Activated T-helper 2 cell treated with anti-CD3 and anti-CD28 coated beads, Interferon-gamma antibody, Interleukin-2, Interleukin-4, amounts not matched to agents 10 μg/mL and 5 μg/mL and 100 μg/mL, durations not matched to agents 14 hours and 24 hours and 36 hours (primary cell): ENCODE measurements at places on chromosomes 13 and 19.
A peak's percentile ranks its signal among the peaks of the same experiment; 100 is the strongest.

DNA sequence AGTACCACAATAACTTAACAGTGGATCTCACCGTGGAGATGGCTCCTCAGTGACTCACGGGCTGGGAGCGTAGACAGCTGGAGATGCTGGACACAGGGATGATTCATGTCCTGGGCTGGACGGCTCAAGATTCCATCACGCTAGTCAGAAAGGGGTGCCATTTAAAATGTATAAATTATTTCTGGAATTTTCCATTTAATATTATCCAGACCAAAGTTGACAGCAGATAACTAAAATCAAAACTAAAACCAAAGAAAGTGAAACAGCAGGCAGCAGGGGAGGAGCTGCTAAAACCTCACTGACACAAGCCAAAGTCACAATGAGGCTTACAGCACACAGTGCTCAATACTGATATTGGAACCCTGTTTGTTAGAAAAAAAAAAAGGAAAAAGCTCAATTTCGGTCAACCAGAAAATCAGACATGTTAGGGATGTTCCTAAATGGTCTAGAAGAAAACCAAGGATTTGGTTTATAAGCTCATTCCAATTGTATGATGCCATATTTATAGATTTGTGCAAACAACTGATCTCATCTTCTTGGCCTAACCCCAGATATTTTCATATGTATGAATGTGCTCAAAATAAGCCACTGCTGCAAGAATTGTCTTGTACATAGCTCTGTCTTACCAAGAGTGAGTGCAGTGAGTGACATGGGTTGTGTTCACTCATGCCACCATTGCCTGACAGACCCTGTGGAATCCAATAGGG, 111.8 kb downstream of the SACS start:
- no peak for DNase-seq

DNA sequence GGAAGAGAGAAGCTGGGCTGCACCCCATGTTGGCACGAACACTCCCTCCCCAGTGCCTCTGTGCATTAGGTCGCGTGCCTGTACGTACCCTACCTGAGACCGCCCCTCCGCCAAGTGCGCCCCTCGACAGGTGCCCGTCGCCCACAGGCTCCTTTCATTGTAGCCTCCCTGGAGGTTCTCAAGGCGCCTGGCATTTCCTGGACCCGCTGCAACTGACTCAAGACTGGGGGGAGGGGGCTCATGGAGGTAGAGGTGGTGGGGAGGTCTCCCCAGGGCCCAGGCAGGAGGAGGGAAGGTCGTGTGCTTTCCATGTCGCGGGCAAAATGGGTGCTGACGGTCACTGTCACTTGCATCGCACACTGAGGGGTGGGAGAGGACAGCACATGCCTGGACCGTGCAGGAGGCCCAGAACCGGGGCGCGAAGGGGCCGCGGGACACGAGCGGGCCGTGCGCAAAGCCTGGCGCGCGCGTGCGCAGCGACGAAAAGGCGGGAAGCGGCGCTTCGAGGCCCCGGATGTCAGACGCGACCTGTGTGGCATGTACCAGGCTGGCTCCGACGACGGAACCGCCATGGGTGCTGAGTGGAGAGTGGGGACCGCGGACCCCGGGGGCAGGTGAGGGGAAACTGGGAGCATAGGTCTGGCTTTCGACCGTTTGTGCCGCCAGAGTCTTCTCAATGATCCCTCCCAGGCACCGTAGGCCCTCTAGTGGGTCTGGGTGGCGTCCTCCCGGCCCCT, 16.5 kb downstream of the NFIX start:
- no peak for DNase-seq

- no peak for DNase-seq
Observed at GRCh38 chr19:14775869-14776586, 2.3 kb downstream of the ADGRE2 start.

GRCh38 chr19:58252102-58252685, 23.5 kb downstream of the ZNF544 start:
- DNase-seq, result no peak

DNA sequence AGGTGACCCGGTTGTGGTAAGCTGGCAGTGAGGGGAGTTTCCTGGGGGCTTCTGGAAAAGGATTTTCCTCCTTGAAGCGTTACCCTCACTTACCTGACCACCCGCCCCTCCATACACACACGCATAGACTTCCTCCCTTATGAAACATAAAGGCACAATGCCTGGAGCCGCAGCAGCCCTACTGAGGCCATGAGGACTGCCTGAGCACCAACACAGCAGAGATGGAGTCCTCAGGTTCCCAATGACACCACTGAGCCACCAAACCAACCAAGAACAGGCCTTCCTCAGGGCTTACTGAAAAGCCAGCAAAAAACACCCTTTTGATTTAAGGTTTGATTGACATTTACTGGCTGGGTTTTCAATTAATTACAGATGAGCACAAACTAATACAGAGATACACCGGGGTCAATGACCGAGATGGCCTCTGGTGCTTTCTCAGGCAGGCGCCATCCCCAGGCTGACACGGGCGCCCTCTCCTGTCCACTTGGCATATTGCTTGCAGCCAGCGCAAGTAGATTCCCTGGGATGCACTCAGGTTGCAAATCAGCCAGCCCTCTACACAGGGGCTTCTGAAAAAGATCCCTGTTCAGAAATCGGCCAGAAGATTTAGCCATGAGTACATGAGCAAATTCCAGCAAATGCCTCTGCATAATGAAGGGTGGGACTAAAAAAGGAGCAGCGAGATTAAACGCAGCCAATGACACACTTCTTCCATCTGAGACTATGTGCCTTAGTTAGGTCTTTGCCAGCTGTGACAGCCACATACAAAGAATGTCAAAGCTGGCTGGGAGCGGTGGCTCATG, 14.8 kb downstream of the OPA3 start:
- peak; percentile 44 for DNase-seq

DNA sequence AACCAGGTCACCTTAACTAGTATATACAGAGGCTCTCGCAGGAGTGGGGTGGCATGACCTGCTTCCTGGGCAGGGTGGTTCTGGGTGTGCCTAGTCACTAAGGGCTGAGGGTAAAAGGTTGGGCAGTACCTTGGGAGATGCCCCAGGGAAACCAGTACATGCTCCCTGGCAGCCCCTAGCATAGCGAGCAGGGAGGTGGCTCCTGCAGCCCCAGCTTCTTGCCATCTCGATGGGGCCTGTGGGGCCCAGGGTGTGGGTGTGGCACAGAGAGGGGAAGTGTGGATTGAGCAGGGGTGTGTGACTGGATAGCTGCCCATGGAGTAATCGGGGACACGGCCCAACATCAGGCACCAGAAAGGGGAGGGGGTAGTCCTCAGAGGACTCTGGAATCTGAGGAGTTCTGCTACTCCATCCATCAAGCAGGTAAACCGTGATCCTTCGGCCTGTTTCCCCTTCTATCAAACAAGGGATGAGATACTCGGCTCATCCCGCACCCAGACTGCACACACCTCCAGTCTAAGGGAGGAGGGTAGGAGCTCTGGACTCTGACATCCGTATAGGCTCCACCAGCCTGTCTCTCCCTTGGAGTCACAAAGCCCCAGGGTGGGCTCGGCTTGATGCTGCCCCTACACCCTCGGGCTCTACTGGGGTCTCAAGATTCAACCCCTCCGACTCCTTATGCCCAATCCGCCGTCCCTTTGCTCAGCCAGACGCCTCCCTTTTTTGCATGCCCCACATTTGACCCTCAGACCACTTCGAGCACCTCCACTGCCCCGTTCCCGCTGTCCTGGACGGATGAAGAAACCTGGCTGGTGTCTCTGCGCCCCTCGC, 1.1 kb downstream of the ZBTB45 start:
- no peak for DNase-seq

- DNase-seq, result no peak
Observed at GRCh38 chr19:13817615-13818371, 22.6 kb downstream of the ZSWIM4 start.

GRCh38 chr13:46782691-46783090, 14.3 kb downstream of the ESD start:
- no peak for DNase-seq

DNA sequence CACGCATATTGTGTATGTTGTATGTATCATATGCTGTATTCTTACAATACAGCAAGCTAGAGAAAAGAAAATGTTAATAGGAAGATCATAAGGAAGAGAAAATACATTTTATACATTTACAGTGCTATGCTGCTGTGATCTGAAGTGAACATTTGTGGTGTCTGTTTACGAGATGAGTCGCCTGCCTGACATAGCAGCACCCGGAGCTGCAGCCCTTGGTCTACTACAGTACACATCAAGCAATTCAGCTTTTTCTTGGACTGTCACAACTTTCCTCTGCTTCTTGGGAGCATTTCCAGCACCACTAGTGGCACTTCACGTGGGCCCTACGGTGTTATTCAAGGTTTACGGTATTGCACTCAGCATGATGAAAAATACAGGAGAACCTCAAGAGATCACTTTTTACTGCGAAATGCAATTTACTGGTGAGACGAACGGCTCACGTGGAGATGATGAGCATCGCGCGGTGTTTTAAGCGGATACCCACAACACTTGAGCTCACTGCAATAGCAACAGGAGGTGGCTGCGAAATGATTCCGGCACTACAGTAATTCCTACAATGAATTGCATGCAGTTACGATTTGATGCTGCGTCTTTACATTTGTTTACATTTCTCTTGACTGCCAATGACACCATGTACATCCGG, 308.4 kb downstream of the FGF9 start:
- DNase-seq, result no peak

DNA sequence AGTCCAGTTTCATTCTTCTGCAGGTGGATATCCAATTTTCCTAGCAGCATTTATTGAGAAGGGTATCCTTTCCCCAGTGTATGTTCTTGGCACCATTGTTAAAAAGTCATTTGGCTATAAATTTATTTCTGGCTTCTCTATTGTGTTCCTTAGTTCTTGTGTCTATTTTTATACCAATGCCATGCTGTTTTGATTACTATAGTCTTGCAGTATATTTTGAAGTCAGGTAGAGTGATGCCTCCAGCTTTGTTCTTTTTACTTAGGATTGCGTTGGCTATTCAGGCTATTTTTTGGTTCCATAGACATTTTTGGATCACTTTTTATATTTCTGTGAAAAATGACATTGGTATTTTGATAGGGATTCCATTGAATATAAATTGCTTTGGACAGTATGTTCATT, 71.7 kb upstream of the MLNR start:
- no peak for DNase-seq

DNA sequence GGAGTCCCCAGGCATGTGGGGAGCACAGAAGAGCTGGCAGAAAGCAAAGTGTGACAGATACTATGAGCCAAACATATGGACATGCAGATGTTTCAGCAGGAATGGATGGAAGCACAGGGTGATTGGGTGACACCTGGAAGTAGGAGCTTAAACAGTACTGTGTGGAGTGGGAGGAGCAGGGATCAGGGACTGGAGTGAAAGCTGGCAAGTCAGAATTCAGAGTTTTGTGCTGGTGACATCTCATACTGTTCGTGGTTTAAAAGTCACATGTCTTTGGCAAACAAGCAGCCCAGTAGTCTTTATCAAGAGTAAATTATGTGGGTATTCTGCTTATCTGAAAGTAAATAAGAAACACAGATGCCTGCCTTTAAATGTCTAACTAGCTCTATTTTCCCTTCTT, 408.2 kb downstream of the COG6 start:
- no peak for DNase-seq

DNA sequence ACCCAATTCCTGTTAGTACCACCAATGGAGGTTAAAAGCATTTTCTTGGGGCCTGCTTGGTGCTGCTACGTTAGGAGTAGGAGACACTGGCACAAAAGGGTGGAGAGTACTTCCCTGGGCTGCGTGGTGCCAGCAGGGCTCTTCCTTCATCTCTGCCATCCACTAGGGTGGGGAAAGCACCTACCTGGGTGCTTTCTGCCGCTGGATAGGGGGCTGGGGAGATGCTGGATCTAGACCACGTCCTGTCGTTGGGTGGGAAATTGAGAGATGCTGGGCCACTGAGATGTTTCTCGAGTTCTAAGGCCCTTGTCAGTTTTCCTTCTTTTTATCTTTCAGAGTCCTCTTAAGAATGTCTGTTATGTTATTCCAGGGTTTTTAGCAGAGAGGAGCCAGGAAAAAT, 6.7 kb upstream of the FCGBP start:
- DNase-seq, result no peak

DNA sequence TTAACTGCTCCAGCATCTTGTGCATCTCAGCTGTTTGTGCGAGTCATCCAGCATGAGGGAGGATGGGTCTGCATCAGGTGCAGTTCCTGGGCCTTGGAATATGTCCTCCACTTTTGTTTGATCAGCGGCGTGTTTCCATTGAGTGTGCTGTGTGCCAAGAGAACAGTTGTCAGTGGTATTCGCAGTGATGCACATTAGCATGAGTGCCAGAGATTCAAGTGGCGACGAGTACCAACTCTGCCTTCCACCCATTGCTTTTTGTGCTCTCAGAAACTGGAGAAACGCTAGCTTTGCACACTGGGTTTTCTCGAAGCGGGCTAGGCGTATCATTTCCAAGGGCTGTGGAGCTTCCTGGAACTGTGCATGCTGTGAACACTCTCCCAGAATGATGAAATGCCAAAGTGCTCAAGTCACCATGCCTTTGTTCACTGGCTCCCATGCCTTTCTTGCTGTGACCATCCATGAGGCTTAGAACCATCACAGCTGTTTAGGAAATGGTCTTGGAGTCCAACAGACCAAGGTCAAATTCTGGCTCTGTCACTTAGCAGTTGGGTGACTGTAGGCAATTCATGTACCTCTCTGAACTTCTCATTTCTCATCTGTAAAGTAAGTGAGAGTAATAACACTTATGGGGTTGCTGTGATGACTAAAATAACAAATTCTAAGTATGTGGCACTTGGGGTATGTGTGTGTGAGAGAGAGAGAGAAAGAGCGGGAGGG, 18.4 kb downstream of the LRCH1 start:
- DNase-seq, result no peak

- DNase-seq, result no peak
Observed at GRCh38 chr13:45782327-45783045, 69.1 kb downstream of the SIAH3 start.

DNA sequence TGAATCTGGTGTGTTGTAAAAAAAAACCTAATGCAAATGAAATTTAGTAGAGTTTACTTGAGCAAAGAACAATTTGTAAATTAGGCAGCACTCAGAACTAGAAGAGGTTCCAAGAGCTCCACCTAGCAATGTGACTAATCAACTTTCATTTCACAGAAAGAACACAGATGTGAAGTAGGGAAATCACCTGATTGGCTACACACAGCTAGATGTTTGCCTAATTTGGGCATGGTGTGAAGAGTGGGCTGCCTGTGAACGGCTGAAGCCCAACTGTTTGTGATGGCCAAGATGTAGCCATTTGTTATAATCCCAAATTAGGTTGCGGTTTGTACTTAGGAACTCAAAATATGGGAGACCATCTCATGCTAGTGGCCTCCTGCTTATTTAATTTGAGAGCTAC, 724.4 kb upstream of the SLITRK5 start:
- no peak for DNase-seq

- peak; percentile 77 for DNase-seq
Observed at GRCh38 chr19:10505583-10506229, 2.5 kb upstream of the KEAP1 start.

DNA sequence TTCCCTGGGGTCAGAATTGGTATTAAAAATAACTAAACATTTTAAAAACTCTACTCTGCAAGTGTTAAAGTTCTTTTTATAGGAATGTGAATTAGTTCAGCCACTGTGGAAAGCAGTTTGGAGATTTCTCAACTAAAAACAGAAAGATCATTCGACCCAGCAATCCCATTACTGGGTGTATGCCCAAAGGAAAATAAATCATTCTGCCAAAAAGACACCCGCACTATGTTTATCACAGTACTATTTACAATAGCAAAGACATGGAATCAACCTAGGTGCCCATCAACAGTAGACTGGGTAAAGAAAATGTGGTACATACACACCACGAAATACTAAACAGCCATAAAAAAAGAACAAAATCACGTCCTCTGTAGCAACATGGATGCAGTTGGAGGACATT, 657 bp upstream of the THSD1 start:
- no peak for DNase-seq

GRCh38 chr19:4075373-4075772, 8.7 kb upstream of the ZBTB7A start:
- DNase-seq, result no peak

- no peak for DNase-seq
Observed at GRCh38 chr19:6754653-6755463, 12.4 kb downstream of the SH2D3A start.
